ENCODE measurements at places on chromosomes 7 and 10.

DNA sequence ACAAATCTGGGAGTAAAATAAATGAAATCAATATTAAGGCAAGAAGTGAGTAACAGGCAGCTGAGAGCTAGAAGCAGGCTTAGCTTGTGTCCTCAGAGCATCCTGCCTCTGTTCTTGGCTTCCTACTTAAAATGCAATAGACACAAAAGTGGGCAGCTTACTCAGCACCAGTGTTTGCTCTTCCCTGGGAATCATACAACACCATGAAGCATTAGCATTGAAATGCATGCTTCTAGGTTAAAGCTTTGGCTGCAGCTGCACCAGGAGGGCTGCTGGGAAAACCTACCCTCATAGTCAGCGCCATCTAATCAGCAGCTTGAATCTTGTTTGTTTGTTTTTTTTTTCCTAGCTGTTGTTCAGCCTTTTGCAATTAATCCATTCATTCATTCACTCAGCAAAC, 104.2 kb upstream of the VWC2 start:
- no peak for DNase-seq

DNA sequence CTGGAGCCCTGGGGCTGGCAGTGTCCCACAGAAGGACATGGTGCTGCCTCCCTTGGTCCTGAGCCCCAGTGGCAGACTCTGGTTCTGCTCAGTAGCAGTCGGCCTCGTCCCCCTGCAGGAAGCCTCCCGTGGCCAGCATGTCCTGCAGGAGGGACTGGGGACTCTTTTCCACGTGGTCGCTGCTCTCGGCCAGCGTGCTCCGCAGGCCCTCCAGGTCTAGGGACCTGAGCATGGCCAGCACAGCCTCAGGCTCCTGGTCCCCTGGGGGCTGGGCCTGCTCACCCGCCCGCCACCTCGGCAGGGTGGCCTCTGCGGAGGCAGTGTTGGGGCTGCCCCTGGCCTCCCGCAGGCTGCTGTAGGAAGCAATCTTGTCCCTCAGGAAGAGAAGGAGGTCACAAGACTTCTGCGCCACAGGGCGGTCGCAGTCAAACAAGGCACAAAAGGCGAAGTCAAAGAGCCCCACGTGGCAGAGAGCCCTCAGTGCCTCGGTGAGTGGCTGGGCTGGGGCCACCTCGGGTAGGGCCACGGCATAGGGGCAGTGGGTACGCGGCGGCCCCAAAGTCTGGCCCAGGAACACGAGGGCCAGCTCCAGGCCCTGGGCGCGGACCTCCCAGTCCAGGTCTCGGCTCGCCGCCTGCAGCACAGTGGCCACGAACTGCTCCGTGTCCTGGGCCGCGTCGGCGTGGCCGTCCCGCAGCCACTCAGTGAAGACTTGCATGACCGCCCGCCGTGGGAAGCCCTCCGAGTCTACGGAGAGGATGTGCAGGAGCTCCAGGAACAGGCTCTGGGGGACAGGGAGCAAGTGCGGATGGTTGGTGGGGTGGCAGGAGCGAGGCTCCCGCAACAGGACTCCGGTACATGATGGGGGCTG, 17.1 kb downstream of the BRAT1 start:
- no peak for DNase-seq

DNA sequence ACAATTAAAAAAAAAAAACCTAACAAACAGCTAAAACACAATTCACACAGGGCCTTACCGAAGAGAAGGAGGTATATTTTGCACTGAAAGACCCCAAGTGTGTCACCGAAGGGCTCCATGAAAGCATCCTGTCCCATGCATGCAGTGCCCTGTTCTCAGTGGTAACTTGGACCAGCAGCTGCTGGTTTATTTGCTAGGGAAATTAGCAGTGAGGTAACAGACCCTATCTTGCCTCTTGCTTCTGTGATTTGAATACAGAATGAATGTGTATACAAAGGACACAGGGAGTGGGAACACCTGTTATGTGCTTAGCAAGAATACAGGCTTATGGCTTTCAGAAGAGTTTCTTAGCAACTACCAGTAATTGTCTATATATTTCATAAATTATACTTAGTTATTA, at the start of gene HEPACAM2:
TSS of gene HEPACAM2 (minus strand) at position 160 of the 400 bp plus-strand sequence.
- DNase-seq, result no peak

DNA sequence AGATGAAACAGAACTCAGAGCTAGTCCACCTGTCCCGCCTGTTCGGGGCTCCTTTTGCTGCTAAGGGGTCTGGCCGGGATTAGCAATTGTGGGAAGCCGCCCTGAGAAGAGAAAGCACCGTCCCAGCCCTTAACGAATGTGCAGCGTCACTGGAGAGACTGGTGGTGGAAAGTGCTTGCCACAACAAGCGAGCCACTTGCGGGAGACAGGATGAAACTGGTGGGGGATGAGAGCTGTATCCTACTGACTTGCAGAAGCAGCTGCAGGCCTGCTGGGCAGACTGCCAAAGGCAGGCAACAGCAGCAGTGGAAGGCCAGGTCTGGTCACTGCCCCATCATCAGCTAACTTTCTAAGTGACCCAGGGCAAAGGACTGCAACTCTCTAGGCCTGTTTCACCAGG, 95.4 kb downstream of the FAM53B start:
- no peak for DNase-seq

GRCh38 chr10:123147635-123148413, at the start of gene HMX2:
Gene HMX2, plus strand, starts transcription at chr10:123148136. Its CDS starts 243 bp downstream, at chr10:123148379.
- no peak for DNase-seq

- DNase-seq, result no peak
Measured at GRCh38 chr7:37947138-37947940, 26.9 kb downstream of the EPDR1 start.

- DNase-seq, result no peak
Measured at GRCh38 chr7:121339082-121339481, 10.3 kb downstream of the WNT16 start.

All from T47D (cell line).